Muscle of arm (tissue), 14 donors: ENCODE measurements at places on chromosomes 5 and 9. TPM values are rescaled to one million over a fixed set of nuclear protein-coding genes. Genes with fewer than 3 reads are reported as not detected.

GRCh38 chr5:133298447-133298846 lies 246.6 kb downstream of the HSPA4 start:
- DNase-seq = no peak

- DNase-seq = no peak
Observed at GRCh38 chr5:173314166-173314952, 13.9 kb downstream of the STC2 start.

GRCh38 chr5:91906494-91906893 lies 523.4 kb upstream of the ARRDC3 start:
- DNase-seq = no peak

- no peak for DNase-seq
Observed at GRCh38 chr5:76273206-76273885, 129.7 kb upstream of the IQGAP2 start.

DNA sequence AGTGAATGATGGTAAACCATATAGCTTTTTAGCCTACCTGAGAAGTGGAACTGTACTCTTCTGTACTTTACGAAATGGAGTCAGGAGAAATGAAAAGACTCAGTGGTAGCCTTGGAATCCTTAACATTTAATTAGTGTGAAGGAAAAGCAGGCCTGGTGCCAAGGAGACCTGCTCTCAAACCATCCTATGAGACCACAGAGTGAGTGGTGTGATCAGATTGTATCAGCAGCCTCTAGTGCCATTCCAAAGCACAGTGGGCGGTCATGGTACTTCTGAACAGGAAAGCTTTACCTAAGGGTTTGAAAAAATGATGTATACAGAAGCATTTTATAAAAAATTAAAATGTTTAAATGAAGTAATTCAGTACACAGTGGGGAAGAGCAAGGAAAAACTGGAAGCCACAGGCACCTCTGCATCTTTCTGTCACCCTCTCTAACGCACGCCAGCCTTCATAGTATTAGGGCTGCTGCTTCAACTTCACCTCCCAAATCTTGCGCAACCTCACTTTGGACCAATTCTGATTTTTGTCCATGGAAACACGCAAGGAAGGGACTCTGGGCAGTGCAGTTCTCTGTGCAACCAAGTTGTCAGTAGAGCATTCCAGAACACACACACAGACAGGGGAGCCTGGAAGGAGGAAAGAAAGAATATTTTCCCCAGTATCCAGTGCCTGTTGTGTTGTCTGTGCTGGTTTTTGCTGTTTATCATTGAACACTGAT lies 203.7 kb downstream of the SH3GL2 start:
- no peak for DNase-seq

DNA sequence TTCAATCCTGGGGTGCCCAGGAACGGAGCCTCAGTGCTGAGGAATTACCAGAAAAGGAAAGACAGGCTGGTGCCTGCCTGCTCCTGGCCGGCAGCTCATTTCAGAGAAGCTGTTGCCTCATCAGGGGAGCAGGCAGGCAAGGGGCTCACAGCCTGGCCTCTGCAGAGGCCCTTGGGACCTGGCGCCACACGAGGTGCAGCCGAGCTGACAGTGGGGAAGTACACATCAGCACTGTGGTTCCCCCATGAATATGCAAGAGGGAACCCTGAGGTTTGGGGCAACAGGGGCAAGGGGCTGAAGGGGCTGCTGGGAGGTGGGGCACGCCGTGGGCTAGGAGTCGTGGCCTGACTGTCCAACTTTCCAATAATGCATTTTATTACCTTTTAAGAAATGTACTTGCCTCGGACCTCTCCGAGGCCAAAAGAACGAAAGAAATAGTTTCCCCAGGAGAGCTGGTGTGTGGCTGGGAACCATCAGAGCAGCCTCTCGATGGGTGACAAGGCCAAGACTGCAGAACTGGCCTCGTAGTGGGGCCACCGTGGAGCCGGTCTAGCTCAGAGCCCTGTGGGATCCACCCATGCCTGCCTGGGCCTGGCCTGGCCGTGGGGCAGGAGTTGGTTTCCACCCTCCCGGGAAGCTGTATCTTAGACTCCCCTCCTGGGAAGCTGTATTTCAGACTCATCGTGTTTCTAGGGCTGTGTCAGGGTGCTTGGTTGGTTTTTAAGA lies 198.6 kb downstream of the PAX5 start:
- DNase-seq = no peak

DNA sequence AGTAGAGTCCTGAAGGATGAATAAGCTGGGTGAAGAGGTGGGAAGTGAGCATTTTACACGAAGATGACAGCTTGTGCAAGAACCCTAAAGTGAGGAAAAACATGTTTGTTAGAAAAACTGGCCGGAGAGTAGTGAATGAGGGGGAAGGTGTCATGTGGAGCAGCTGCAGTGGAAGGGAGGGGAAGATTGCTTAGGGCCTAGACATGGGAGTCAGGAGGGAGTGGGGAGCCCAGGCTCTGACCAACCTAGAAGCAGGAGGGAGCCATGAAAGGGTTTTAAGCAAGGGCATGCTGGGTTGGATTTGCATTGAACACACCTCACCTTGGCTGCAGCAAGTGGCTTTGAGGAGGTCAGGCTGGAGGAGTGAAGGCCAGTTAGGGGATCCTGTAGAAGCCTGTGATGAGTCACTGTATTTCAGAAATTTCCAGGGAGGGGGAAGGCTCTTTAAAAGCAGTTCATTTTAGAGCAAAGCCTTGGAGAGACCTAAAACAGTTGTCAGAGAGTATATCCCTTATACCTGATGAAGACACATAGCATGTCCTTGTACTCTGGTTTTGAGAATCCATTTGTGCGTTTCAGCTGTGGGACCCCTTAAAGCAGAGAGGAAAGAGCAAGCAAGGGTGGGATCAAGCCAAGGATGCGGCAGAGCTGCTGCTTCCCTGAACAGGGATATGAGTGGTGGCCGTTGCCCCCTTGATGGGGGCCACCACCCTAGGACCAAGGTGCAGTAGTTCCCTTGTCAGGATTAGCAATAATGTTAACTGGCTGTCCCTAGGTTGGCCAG lies 45.4 kb downstream of the ANGPTL2 start:
- DNase-seq = no peak

- DNase-seq = no peak
Observed at GRCh38 chr5:141494761-141495452, 6.0 kb downstream of the PCDHGC5 start.

DNA sequence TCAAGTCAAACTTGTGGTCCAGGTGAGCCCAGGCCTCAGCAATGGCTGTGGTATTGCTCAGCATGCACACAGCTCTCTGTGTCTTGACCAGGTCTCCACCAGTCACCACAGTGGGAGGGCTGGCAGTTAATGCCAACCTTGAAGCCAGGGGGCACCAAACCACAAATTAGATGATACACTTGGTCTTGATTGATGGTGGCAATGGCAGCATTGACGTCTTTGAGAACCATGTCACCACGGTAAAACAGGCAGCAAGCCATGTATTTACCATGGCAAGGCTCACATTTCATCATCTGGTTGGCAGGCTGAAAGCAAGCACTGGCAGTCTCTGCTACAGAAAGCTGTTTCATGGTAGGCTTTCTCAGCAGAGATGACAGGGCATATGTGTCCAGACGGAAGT lies 40.0 kb downstream of the NIM1K start:
- no peak for DNase-seq

DNA sequence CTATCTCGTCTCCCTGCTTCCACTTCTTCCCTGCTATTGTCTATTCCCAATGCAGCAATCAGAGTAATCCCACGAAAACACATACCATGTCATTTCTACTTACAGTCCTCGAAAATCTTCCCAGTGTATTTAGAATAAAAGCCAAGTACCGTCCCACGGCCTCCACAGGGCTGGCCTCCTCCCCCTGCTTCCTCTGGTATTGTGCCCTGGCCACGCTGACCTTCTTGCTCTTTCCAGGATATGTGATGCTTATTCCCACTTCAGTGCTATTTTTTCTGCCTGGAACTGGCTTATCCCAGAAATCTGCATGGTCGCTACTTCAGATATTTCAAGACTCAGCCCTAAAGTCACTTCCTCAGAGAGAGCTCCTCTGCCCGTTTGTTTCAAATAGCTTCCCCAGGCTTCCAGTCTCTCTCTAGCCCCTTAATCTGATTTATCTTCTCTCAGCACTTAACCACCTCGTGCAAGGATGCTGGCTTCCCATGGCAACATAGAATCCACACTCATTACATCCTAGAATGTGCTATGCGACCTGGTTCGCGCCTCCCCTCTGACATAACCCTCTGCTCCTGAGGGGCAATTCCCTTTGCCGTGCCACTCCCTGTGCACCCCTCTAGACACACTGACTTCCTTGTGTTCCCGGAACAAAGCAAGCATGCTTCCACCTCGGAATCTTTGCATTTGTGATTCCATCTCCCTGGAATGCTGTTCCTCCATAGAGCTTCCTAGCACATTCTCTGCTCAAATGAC lies 365.9 kb downstream of the ZSWIM6 start:
- no peak for DNase-seq

GRCh38 chr9:80893190-80893589 lies 796.2 kb downstream of the TLE1 start:
- no peak for DNase-seq

GRCh38 chr9:136828474-136829140 lies 13.7 kb upstream of the AJM1 start:
- no peak for DNase-seq

DNA sequence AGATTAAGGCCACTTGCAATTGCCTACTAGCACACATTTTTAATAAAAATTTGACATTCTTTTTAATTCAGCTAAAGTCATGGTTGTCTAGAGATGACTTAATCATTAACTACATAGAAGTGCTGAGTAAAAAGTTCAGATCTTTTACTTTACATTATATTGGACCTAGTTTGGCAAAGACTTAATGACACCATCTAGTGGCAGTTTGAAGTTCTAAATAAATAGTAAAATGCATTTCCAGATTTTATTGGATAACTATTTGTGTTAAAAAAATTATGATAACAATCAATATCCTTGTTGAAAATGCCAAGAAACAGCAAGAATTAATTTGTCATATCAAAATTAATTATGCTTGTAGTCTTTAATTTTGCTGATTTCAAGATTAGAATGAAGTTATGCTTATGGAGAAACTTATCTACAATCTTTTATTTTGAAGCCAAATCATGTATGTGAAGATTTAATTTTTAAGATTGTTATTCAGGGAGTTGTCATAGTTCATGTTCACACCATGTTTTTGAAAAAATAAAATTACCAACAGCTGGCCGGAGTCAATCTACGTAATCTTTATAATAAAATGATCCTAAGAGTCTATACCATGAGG lies 69.6 kb upstream of the PJA2 start:
- DNase-seq = no peak

DNA sequence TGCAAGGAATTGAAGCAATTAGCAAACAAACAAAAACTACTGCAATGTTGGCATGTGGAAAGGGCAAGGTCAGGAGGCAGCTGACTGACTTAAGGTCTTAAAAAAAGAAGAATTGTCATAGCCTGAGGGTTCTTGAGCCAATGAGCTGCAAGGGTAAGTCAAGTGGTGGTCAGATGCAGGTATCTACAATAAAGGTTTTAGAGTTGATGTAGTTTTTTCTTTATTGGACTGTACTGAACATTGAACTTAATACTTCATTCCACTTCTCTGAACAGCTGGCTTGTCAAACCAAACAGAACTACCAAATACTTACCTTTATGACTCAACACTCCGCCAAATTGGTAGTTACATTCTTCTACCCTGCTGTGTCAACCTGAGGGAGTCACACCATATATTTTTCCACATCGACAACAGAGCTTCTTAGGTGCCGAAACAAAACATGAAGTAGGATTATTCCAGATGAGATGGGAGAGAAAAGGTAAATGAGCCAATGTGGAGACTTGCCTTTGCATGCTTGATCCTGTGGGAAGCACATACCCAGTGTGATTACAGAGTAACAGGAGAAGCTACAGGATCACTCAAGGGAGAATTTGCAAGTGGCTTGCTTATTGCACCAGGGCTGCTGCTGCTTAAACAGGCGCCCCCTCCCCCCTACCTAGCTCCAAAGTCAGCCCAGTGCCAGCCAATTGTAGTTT lies 35.3 kb downstream of the EQTN start:
- DNase-seq = no peak

DNA sequence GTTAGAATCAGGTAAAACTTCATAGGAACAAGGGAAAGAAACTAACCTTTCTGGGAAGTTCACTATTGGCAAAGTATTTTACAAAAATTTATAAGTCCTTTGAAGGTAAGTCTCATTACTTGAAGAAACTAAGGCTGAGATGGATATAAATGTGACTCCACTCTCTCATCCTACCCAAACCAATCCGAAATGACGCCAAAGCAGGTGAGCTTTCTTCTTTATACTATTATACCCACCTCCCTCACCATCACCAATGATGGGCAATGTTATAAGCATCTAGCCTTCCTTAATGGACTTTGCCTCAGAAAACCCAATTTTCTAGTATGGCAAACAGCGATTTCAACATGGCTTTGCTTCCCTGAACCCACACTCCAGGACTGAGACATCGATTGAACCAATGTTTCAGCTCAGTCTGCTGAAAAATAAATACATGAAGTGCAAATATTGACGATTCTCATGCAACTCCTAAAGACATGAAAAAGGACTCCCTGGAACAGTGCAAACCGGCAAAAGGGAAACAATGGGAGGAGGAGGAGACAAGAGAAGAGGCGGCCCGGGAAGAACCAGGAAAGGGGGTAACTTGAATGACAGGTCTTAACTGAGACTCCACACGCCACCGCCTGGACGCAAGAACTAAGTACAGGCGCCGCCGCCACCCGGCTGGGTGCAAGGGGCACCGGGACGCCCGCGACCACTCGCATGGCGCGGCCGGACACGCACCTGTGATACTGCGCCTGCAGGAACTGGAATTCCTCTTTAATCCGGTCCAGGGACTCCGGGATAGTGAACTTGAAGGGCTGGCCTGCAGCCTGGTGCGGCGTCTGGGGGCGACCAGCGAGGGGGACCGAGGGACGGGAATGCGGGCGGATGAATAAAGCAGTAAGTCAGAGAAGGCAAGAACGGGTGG lies 2.5 kb downstream of the TLE1 start:
- DNase-seq = peak; percentile 79

DNA sequence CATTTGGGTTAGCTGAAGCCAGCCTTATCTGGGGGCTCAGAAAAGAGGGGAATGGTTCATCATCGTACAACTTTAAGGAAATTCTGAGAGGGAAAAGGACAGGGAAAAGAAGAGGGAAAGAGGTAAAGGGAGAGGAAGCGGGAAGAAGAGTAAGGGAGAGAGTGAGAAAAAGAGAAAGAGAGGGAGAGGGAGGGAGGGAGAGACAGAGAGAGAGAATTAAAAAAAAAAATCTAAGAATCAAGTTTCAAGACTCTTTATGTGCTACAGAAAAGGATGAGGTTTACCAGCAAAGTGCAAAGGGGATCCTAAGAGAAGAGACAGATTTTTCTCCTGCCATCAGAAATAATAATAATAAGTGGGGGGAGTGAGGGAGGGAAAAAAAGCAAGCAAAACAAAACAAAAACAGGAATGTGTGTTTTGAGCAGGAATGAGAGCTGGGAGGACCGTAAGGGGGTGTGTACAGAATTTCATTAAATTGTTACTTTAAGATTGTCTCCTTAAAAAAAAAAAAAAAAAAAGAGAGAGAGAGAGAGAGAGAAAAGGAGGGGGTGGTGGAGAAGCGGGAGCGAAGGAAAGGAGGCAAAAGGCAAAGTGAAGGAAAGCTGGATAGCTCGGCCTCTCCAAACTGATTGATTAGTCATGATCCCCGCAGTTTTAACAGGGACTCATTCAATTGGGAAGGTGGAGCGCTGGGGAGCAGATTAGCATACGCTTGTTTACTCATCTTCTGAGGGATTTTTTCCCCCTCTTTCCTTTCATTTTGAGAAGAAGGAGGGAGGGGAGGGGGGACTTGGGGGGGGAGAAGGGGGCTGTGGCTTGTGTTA lies 438 bp upstream of the PAPPA start:
- peak; percentile 20 for DNase-seq

LCN10 gene
- 2.0 TPM for polyA plus RNA-seq

NTNG2 gene
- 0.34 TPM for polyA plus RNA-seq

C1QTNF3 gene
- 115 TPM for polyA plus RNA-seq

GFRA3 gene
- 3.3 TPM for polyA plus RNA-seq

HNRNPA0 gene
- polyA plus RNA-seq = 23.9 TPM

CMYA5 gene
- polyA plus RNA-seq = 224 TPM
